Activated CD4-positive, CD25-positive, alpha-beta regulatory T cell treated with anti-CD3 and anti-CD28 coated beads, Interleukin-2, amount 50 U/mL, for 72 hours (primary cell): ENCODE measurements at places on chromosomes 3 and 15.
A peak's percentile ranks its signal among the peaks of the same experiment; 100 is the strongest.

DNA sequence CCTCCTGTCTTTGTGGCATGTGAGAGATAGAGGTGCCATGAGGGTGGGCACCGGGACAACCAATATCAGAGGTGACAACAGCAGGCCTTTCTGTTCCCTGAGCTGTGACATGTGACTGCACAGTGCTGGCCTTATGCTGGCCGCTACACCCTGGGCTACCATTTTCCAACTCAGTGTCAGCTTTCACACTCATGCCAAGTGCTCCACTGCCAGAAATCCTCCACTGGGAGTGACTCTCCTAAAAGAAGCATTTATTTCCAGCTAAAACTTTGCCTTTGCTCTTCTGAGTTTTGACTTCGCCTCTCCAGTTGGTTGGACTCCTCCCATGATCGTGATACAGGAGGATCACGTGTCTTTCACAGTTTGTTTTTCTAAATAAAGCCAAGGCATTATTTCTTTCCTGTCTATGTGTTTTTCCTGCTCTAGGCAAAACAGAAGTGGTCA, 31.4 kb downstream of the CA12 start:
- no peak for DNase-seq

GRCh38 chr3:52892625-52893311, 4.6 kb downstream of the STIMATE start:
- DNase-seq, result peak; percentile 39

DNA sequence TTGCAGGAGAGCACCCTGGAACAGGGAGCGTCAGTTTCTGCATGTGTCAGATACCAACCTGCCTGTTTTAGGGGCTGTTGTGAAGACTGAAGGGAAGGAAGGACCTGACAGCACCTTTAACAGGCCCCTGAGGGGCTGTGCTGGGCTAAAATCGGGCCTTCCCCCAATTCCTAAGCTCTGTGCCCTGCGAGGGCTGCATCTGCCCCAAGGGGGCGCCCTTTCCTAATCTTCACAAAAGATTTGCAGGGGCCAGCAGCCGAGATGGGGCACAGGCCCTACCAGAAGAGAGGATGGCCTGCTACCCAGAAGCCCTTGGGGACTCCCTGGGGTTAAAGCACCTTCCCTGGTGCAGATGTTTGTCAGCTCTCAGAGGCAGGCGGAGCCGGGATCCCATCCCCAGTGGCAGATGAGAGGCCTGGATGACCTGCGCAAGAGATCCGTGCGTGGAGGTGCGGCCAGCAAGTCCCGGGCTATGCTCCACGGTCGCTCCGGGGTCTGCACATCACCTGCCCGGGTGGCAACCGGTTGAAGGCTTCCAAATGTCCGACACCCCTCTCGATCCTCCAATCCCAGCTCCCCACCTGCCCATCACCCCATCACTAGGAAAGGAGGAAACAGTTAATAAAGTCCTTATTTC, 53.6 kb downstream of the RHCG start:
- DNase-seq, result peak; percentile 58

GRCh38 chr15:81531109-81531592, 157.1 kb upstream of the TMC3 start:
- no peak for DNase-seq
